ENCODE measurements at places on chromosomes 4 and X.

- DNase-seq, result no peak
Observed at GRCh38 chr4:11801466-11802446, 373.1 kb upstream of the HS3ST1 start.

DNA sequence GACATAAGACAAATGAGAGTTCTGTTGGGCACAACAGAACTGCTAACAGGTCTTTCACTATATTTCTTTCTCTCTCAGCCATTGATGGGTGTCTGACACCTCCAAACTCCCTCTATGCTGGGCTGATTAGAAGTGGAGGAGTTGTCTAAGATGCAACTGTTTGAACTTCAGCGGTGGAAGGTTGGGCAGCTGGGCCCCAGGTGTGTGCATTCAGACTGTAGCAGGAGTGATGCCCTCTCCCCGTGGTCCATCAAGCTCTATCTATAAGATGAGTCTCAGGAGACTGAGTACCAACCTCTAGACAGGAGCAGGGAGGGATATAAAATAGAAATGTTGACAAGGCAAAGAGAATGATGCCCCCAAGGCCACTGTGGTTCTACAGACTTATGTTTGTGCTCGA is 28.2 kb upstream of the CHRNA9 start:
- no peak for DNase-seq

DNA sequence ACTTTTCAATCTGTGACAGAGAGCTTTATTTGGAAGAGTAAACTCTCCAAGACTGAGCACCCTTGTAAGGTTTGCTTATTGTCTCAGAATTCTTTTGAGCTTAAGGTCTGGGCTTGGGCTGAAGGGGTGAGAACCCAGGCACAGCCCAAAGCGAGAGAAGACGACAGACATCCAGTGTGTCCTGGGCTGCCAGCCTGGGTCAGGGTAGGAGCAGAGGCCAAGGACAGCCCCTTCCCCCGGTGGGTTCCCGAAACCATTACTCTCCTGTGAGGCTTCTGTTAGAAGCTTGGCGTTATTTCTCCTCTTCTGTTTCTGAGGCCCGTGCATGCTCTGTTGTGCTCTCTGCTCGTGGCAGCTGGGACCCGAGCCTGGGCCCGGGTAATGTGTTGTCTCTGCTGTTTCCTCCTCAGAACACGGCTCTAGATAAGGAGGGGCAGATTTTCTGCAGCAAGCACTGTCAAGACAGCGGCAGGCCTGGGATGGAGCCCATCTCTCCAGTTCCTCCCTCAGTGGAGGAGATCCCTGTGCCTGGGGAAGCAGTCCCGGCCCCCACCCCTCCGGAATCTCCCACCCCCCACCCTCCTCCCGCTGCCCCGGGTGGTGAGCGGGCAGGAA is 177.5 kb downstream of the DCLK2 start:
- DNase-seq, result no peak

DNA sequence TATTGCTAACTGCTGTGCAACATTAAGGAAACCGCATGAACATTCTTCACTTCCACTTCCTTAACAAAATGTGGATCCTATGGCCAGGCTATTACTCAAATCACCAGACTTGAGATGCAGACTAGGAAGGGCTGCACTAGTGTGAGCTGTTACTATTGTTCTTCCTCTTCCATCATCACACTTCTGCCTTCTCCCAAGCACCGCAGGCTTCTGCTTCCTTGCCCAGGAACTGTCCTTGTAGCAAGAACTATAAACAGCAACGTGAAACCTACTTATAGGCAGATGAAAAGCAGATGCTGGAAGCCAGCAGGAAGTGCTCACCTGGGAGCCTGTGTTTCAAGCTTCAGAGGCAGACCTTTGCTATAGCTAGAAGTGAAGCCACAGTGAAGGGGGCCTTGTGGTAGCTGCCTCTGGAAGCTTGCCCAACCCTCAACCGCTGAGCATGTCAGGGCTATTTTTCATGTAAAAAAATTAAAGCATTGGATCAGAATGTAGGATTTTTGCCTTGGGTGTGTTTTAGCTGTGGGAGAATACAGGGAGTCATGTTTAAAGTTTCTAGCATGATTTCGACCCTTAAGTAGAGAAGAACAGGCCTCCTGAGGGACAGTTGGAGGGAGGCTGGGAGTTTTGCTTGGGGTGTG is 43.9 kb downstream of the CLNK start:
- no peak for DNase-seq

DNA sequence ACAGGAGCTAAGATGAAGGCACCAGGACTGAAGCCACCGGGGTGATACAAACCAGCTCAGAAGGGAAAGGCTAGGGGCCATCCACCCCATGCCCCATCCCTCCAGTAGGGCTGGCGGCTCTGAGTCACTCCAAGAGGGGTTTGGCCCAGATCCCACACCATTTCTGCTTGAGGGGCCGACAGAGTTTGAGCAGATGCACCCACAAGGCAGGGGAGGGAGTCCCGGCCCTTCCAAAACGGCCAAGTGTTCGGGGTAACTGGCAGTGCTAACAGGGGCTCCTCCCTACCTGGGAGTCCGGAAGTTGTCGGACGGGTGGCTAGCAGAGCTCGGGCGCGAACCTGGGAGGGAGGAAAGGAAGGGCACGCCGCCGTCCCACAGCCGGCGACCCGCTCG is 412 bp downstream of the SLC10A3 start:
- DNase-seq, result peak; percentile 61

DNA sequence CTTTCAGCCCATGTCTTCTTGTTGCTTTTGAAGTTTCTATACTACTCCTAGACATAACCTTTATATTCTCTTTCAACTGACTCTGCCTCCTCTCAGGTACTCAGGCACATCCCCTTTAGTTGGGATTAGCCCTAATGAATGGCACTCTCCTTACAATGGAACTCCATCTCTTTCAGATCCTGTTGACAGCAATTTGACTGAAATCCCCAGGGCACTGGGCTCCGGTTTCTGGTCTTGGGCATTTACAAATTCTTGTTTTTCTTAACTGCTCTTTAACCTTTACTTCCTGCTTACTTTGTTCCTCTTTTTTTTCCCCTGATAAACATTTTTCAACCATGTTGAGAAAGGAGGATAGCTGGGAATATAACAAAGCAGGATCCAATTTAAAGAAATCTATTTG is 68.9 kb downstream of the ENOX2 start:
- DNase-seq, result no peak

GRCh38 chrX:21004835-21005234 is 369.4 kb upstream of the CNKSR2 start:
- DNase-seq, result no peak

GRCh38 chr4:169314906-169315305 is 44.1 kb upstream of the SH3RF1 start:
- no peak for DNase-seq

DNA sequence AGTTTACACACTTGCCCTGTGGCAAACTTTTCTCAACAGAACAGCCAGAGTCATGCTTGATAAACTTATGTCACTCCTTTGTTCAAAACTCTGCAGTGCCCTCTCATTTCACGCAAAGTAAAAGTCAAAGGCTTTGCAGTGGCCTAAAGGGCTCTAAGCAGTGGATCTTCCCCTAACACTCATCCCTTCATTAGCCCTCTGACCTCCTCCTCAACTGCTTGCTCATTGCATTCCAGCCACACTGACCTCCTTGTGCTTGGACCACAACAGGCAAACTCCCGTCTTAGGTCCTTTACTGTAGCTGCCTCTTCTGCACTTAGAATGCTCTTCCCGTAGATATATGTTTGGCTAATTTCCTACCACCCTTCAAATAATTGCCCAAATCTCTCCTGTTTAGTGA is 5.6 kb downstream of the PRDM5 start:
- peak; percentile 60 for DNase-seq

DNA sequence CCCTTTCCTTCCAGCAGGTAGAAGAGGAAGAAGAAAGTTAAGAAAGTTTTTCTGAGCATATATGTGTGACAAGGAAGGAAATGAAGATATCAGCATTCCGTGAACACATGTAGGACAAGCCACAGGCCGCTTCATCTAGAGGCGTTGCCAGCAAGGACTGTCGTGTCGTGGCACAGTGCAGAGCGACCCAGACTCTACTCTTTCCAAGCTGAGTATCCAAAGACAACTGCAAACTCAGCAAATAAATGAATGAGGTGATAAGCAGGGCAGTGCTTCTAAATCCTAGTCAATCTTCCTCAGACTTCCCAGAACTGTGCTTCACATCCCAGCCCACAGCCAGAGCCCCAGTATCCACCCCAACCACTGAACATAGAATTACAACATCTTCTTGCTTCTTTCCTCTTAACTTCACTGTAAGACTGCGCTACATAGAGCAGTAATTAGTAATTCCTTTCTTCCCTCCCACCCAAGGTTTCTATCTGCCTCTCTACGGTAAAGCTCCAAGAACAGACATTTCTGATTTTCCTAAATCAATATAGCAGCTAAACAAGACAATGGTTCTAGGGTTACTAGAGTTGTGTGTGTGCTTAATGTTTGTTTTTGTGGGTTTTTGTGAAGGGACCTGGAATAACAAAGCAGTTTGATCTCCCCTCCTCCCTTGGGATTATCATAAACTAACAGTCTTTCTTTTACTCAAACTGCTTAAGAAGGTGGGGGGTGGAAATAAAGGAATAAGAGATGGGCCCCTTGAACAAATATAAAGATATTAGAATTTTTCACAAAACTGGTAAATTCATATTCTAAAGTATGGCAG is 71.6 kb downstream of the PAPSS1 start:
- DNase-seq, result no peak

- no peak for DNase-seq
Observed at GRCh38 chrX:78624962-78625909, 33.9 kb downstream of the RTL3 start.

- peak; percentile 76 for DNase-seq
Observed at GRCh38 chrX:48695534-48695896, 1.0 kb upstream of the SUV39H1 start.

DNA sequence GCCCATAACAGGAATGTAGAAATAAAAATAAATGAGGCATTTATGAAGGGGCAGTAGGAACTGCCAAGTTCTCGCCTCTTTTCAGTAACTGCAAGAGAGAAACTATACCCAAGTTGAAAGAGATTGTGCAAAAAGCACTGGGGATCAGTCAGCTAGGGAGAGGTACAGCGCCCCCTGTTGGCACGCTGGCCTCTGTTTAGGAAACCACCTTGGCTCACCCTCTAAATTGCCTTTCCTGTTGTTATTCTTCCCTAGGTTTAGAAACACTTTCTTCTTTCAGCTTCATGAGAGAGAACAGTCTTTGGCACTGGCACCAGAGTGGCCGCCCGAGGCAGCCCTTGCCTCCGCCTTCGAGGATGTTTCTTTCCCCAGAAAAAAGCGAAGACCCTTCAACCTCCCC is 348.5 kb downstream of the MID1IP1 start:
- DNase-seq, result peak; percentile 67

GRCh38 chr4:108247387-108248049 is 78.8 kb upstream of the LEF1 start:
- no peak for DNase-seq

DNA sequence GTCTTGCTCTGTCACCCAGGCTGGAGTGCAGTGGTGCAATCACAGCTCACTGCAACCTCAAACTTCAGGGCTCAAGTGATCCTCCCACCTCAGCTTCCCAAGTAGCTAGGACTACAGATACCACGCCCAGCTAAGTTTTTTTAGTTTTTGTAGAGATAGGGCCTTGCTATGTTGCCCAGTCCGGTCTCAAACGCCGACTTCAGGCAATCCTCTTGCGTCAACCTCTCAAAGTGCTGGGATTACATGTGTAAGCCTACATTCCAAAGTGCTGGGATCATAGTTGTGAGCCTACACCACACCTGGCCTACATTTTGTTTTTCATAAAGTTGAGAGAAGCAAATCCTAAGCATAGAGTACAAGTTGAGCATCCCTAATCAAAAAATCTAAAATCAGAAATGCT is 42.2 kb downstream of the SMARCA5 start:
- peak; percentile 72 for DNase-seq

DNA sequence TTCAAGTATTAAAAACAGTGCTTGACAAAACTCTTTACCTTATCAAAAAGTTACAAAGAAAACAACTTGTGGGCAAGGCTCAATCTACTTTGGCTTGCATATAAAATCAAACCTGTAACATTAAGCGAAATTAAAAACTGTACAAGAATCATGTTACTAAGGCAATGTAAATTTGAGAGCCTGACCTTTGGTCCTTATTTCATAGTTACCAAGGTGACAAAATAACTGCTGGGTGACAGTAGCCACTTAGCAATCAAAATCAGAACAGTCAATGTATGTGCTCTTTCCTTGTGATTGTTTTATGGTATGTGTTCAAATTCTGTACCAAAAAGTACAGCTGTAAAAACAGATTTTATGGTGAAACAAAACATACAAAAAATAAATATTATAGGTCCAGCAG is 204.0 kb downstream of the RASL11B start:
- DNase-seq, result no peak
